ENCODE measurements at places on chromosomes 6 and 20.

GRCh38 chr20:15922556-15922955 is 650.7 kb downstream of the KIF16B start:
- no peak for DNase-seq

DNA sequence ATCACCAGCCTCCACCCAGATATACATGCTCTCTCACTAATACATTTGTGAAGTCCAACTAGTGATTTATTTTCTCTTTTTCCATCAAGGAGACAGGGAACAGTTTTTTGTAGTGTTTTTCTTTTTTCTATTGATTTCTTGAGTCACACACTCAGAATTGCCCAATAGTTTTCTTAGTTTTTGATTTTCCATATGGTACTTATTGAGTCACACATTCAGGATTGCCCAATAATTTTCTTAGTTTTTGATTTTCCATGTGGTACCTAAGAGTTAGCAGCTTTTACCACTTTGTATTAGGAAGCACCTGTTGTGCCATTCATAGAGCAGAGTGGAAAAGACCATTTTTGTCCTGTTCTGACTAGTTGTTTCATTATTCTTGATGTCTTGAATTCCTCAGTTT is 1268.8 kb downstream of the EPHA7 start:
- DNase-seq, result no peak

DNA sequence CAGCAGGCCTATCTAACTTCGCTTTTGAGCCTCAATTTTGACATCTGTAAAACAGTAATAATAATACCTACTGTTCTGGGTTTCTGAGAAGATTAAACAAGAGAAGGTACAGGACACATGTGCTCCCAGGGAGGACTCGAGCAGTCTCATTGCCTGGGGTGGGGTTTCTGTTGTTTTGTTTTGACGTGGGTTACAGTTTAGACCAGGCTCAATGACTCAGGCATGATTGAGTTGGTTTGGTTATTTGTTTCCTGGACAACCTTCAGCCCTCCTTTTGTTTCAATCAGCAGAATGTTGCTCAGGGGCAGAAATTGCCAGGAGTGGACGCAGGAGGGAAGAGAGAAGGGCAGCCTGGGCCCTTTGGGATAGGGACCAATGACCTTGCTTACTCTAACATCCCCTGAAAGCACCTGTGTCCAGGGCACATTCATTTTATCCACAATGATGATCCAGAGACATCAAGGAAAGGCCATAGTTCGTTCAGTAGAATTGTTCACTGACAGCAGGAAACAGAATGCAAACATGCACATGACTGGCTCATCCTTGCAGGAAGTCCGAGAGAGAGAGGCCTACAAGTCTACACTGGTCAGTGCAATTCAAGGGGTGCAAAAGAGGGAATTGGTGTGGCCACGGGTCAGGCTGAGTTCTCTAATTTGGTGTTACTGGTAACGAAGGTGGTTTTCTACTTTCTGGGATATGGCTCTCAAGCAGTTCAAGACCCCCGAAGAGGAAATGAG is 74.5 kb upstream of the MRPS10 start:
- no peak for DNase-seq

DNA sequence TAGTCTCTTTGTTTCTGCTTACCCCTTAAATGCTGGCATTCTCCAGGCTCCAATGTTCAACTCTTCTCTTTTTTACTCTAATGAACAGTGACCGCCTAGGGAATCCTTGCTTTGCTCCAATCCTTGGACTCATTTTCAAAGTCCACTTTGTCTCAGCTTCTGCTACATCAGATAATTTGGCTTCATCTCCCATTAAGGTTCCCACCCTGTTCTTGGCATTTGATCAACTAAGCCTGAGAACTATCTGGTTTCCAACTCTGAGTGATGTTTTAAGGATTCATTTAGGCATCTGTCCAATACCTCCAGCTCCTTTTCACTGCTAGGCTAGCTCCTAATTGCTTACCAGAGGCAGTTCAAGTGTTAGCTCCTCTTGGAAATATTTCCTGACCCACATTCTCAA is 64.9 kb downstream of the ME1 start:
- no peak for DNase-seq

Measured in activated CD4-positive, alpha-beta T cell treated with anti-CD3 and anti-CD28 coated beads for 24 hours (primary cell).